ENCODE measurements at places on chromosomes 7 and 10.
A peak's percentile ranks its signal among the peaks of the same experiment; 100 is the strongest.

DNA sequence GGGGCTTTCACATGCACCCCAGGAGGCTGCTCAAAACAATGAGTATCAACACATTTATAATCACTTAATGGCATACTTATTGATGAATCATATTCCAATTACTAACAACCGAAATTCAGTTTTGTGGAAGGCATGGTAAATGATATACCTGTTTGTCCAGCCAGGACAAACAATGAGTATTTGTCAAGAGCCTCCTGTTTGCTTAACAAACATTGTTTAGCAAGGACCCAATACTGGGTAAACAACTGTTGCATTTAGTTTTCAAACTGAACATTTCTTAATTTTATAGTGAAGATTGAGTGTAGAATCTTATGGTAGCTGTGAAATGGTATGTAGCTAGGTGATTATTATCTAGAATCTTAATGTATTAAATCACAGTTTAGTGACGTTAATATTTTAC, 473.7 kb downstream of the ATRNL1 start:
- DNase-seq: no peak

- DNase-seq: no peak
Observed at GRCh38 chr10:133247681-133248333, 10.2 kb downstream of the VENTX start.

DNA sequence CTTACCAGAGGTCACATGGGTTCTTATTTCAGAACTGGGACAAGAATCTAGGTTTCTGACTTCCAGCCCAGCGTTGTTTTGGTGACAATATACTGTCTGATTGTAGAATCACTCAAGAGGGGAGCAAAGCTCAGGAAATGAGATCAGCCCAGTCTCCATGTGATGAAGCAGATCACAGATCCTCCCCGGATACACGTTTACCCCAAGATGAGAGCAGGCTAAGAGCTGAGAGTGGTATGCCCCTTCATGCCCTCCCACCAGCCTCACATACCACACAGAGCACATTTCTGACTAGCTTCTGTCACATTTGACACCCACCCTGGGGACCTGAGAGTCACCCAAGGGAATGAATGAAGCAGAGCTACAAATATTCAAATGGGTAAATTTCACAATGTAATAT, 27.1 kb upstream of the PRKCQ start:
- DNase-seq: no peak

- no peak for DNase-seq
Observed at GRCh38 chr7:72429316-72429715, 17.2 kb upstream of the CALN1 start.

GRCh38 chr10:106402458-106402857, 762.0 kb downstream of the SORCS1 start:
- no peak for DNase-seq

- no peak for DNase-seq
Observed at GRCh38 chr7:134440067-134440466, 18.8 kb downstream of the AKR1B1 start.

DNA sequence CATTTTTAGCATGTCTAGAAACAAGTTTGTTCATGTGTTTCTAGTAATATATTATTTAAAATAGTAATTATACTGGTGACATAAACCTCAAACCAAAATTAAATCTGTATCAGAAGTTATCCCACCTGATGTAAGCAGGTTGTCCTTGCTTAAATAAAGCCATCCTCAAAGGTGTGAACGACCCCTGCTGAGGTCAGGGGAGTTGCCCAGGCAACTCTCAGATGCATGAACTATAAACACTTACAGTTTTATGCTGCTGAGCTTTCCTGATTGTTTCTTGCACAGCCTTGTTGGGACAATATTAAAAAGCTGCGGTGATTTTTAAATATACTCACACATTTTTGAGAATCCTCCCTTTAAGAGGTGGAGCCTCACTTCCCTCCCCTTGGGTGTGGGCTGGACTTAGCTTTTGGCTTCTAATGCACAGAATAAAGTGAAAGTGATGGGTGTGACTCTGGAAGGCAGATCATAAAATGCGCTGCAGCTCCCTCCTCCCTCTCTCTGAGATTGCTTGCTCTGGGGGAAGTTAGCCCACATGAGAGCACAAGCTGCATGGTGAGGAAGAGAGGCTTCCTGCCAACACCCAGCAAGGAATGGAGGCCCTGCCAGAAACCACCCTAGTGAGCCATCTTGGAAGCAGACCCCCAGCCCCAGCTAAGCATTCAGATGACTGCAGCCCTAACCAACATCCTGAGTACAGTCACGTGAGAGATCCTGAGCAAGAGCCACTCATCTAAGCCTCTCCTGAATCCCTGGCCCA, 152.7 kb downstream of the SKIDA1 start:
- peak; percentile 57 for DNase-seq

- DNase-seq: no peak
Observed at GRCh38 chr10:14235566-14236195, 95.0 kb downstream of the FRMD4A start.

DNA sequence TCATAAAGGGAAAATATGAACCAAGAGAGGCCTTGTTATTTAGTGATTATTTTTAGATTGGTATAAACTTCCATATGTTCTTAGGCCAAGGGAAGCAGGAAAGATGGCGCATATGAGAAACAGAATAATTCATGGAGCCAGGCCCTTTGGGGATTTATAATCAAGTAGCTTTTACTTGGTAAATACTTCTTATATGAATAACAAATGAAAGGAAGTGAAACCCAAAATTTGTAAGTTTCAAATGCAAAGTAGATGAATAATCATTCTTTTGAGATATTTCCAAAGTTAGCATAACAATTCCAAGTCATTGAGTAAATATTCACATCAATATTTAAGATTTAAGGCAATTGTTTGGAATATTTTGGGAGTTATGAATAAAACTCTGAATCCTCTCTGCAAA, 13.9 kb upstream of the OPTN start:
- no peak for DNase-seq

DNA sequence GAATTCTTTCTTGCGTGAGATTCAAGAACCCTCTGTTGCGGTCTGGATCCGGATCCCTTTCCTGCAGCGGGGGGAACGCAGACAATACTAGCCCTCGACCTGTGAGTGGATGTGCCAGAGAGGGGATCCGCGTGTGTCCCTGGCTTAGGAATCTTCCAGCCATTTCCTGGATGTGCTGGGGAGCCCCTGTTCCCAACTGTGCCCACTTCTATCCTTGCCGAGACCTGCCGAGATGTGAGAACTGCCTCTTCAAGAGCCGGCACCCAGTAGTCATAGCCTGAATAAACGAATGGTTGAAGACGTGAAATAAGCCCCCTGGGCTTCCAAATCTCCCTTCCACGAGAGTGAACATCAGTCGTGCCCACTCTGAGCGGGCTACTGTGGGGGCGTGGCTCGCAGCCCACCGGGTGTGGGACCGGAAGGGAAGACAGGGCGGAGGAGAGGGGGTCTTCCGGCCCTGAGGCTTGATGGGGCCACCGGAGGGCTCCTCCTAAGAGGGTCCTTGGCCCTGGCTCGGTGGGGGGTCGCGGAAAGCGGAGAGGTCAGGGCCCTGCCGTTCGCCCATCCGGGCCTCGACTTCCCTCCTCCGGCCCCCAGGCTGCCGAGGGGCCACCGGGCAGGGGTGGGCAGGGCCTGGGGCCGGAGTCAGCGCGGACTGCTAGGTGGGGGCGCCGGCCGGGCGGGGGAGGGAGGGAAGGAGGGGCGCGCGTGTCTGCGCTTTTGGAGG, 1.3 kb upstream of the CCDC136 start:
- DNase-seq: no peak

GRCh38 chr7:139949629-139950028, 113.1 kb downstream of the PARP12 start:
- no peak for DNase-seq

DNA sequence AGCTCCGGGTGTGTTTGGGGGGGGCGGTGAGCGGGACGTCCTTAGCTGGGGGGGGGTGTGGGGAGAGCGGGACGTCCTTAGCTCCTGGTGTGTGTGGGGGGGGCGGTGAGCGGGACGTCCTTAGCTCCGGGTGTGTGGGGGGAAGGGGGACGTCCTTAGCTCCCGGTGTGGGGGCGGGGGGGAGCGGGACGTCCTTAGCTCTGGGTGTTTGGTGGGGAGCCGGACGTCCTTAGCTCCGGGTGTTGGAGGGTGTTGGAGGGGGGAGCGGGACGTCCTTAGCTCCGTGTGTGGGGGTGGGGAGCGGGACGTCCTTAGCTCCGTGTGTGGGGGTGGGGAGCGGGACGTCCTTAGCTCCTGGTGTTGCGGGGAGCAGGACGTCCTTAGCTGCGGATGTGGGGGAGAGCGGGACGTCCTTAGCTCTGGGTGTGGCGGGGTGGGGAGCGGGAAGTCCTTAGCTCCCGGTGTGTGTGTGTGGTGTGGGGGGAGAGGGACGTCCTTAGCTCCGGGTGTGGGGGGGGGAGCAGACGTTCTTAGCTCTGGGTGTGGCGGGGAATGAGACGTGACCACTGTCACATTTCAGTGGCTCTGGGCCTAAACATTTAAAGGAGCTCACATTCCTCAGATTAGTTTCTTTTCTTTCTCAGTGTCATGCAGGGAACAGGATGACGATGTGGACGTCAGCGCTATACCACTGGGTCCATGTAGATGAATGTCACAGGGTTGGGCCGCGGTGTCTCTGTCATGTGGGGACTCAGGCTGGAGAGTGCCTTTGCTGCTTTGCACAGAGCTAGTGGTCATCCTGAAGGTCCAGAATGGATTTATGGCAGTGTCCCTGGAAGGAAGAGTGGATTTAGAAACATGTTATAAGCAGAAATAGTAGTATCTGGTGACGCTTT, 7.5 kb downstream of the DYNC2I1 start:
- peak; percentile 67 for DNase-seq

- DNase-seq: peak; percentile 73
Observed at GRCh38 chr10:16520900-16521299, 779 bp downstream of the C1QL3 start.

DNA sequence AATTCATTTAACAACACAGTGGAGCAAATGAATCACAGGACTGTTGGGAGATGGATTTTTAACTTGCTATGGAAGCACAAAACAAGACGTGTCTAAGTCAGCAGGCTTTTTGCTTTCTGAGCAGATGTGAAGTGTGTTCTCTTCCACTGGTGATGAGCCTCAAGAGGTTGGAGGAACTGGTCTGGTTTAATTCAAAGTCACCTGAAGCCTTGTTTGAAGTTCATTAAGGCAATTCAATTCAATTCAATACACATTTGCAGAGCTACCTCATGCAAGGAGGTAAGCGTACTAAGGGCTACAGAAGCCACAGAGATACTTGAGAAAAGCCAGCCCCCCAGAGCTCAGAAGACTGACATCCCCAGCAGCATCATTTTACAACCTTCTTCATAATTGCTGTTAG, 68.4 kb upstream of the PALS2 start:
- DNase-seq: no peak

DNA sequence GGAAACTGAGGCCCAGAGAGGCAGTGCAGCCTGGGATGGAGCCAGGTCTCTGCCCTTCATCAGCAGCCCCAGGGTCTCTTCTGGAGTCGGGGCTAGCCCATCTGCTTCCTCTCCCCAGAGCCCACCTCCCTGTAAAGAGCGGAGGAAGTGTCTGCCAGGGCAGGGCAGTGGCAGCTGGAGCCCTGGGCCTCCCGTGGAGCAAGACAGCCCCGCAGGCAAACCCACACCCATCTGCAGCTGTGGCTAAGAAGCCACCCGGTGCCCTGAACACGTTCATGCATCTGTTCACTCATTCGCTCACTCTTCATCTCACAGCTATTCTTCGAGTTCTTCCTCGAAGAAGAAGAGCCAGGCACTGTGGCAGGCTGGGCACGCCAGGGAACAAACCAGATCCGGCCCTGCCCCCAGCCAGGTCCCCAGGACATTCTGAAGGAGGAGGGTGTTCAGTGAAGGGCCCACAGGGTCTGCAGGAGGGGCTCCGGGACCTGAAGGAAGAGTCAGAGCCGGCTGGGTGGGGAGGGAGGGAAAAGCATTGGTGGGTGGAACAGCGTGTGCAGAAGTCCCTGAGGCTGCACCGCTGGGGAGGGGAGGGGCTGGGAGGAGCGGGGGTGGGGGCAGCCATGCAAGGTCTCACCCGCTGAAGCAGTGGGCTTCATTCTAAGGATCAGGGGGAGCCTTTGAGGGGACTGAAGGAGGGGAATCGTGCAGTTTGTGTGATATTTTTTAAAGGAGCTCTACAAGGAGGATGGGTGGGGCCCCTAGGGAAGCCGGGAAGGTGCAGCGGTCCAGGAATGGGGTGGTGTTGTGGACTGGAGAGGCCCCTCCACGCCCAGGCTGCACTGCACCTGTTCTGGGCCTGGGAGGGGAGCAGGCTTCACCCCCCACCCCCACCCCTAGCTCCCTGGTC, 99.1 kb downstream of the UNCX start:
- DNase-seq: no peak

DNA sequence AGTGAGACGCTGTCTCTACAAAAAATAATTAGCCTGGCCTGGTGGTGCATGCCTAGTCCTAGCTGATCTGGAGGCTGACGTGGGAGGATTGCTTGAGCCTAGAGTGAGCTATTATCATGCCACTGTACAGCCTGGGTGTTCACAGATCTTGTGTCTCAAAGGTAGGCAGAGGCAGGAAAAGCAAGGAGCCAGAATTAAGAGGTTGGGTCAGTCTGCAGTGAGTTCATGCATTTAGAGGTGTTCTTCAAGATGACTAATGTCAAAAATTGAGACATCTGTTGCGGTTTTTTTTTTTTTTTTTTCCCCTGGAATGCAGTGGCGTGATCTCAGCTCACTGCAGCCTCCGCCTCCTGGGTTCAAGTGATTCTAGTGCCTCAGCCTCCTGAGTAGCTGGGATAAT, 5.4 kb downstream of the PPIA start:
- DNase-seq: no peak

DNA sequence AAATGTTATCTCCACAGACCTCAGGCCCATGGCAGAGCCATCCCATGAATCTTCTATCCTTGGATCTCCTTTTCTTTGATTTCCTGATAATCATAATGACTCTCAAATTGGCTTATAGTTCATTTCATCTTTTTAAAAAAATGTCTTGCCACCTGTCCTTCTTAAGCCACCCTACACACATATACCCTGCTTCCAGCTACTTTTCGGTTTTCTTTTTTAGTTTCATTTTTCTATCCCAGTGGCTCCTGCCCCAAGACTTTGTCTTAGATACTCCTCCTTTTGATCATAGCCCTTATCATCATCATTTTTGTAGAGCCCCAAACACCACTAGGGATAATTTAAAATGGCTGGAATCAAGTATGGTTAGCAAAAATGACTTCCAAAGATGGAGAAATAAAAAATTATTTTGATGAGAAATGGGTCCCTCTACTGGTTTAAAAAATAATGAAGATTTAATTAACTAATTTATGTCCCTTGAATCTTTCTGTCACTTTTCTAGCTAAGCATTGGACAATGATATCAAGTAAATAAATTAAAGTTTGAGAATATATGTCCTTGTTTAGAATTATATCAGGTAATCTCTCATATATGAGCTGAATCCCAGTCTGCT, 277.3 kb upstream of the SEMA3D start:
- no peak for DNase-seq
